ENCODE measurements at places on chromosomes 1 and 21. TPM values are rescaled to one million over a fixed set of nuclear protein-coding genes. Genes with fewer than 3 reads are reported as not detected.
A peak's percentile ranks its signal among the peaks of the same experiment; 100 is the strongest.

DNA sequence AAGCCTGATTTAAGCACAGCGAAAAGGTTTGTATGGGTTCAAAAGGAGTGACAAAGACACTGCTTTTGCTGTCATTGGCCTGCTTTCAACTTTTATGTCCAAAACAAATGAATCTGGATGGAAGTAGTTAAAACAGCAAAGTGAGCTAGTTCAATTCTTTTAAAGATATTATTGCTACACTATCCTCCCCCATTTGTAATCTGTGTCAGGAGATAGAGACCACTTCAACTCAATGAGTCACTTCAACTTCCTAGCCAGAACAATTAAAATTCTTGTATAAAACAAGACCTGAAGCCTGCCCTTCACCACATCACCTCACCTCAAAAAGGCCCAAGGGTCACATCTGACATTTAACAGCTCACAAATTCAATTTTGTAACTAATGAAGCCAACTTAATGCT, 364.1 kb upstream of the LYPLAL1 start:
- H3K4me1 ChIP-seq = no peaks in the 10 kb centered on the region
- H3K27me3 ChIP-seq = no peaks in the 10 kb centered on the region
- no peak overlapping the region for H3K27ac ChIP-seq

DNA sequence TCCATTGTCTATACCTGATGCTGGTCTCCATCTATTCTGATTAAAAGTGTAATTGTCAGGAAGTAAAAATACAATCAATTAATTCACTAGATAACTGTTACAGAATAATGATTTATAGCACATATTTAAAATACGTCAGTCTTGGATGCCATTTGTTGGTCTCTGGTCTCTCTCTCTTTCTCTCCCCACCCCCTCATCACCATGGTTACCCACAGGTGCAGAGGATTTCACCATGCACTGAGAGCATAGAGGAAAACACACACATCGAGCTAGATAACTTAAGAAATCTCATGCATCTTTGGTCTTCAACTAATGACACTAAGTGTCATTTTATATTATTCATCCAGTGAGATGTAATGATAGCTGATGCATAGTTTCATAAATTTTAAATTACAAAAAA, 33.4 kb downstream of the LRRC53 start:
- no peak overlapping the region for H3K27ac ChIP-seq
- H3K36me3 ChIP-seq = no peaks in the 10 kb centered on the region
- DNase-seq = no peak
- H3K4me3 ChIP-seq = no peak overlapping the region

DNA sequence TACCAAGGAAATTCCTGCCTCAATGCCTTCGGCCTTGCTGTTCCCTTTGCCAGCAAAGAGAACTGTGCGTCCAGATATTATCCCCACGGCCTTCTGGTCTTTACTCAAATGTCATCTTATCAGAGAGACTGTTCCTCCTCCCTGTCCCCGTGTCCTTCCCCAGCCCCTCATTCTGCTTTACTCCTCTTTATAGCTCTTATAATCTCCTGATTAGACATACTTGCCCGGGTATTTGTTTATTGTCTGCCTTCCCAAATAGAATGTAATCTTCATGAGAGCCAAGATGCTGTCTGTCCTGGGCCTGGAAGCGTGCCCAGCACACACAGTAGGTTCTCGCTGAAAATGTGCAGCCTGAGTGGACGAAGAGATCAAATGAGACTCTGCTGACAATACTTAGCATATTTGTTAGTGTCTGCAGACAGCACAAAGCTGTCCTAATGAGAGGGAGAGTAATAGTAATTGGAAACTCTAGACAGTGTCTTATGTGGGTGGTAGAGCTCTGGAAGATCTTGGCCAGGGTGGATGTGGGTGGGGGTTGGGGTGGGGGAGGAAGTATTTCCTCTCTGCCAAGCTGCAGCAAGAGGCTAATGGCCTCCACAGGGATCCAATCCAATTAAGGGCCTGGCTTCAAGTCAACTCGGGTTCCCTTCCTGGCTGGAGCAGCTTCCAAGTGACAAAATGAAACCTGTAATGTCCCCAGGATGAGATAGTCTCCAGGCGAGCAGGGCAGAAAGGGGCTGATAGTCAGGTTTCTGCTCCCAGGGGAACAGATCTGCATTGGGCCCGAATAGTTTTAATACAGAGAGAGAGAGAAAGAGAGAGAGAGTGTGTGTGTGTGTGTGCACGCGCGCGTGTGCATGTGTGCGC, 9.5 kb upstream of the CLIC4 start:
- H3K27me3 ChIP-seq = no peaks in the 10 kb centered on the region
- H3K36me3 ChIP-seq = no peaks in the 10 kb centered on the region
- no peak overlapping the region for H3K27ac ChIP-seq
- H3K4me3 ChIP-seq = no peak overlapping the region

GRCh38 chr1:64851664-64852063, 106.8 kb downstream of the RAVER2 start:
- H3K36me3 ChIP-seq = peaks cover 13% of the 10 kb centered on the region
- no peaks in the 10 kb centered on the region for H3K4me1 ChIP-seq
- no peak overlapping the region for H3K27ac ChIP-seq
- H3K4me3 ChIP-seq = no peak overlapping the region
- no peak for DNase-seq

- peak overlapping the region; percentile 86 for H3K27ac ChIP-seq
- H3K27me3 ChIP-seq = no peaks in the 10 kb centered on the region
- no peak for DNase-seq
- H3K4me1 ChIP-seq = peaks cover 36% of the 10 kb centered on the region
Observed at GRCh38 chr1:8078176-8078671, 52.1 kb upstream of the ERRFI1 start.

GRCh38 chr1:170097449-170097948, 23.0 kb upstream of the KIFAP3 start:
- no peak overlapping the region for H3K27ac ChIP-seq
- no peaks in the 10 kb centered on the region for H3K36me3 ChIP-seq
- DNase-seq = no peak
- no peaks in the 10 kb centered on the region for H3K27me3 ChIP-seq

DNA sequence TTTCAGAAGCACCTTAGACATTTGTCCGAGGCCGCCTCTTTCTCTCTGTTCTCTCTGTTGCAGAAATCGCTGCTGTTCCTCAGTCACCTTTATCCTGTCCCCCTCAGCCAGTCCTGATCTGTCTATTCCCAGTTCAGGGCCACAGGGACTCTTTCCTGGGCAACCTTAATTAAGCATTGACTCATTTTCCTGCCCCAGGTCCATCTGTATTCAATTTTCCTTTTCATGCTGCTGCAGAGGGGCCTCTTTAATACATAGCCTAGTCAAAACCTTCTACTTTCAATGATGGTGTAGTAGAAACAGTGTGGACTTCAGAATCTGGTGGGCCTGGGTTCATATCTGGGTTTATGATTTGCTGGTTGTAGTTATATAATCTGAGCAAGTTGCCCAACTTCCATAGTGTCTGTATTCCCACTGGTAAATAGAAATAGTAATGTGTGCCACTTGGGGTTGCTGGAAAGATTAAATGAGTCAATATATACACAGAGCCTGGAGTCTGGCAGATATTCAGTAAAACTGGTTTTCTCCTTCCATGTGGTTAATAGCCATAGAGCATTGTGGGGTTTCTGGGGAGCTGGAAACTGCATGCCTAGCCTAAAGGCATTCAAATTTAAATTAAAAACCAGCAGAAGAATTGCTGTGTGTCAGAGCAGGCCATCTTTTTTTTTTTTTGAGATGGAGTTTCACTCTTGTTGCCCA, 4.5 kb downstream of the TRAF5 start:
- H3K4me3 ChIP-seq = no peak overlapping the region
- H3K27ac ChIP-seq = no peak overlapping the region
- DNase-seq = no peak

The AGMAT gene
- 3.1 TPM for total RNA-seq

- H3K27me3 ChIP-seq = no peaks in the 10 kb centered on the region
- no peak overlapping the region for H3K27ac ChIP-seq
- H3K4me1 ChIP-seq = peaks cover 25% of the 10 kb centered on the region
- peaks cover 2% of the 10 kb centered on the region for H3K36me3 ChIP-seq
- no peak overlapping the region for H3K4me3 ChIP-seq
Observed at GRCh38 chr1:32112806-32113375, 5.0 kb downstream of the KPNA6 start.

DNA sequence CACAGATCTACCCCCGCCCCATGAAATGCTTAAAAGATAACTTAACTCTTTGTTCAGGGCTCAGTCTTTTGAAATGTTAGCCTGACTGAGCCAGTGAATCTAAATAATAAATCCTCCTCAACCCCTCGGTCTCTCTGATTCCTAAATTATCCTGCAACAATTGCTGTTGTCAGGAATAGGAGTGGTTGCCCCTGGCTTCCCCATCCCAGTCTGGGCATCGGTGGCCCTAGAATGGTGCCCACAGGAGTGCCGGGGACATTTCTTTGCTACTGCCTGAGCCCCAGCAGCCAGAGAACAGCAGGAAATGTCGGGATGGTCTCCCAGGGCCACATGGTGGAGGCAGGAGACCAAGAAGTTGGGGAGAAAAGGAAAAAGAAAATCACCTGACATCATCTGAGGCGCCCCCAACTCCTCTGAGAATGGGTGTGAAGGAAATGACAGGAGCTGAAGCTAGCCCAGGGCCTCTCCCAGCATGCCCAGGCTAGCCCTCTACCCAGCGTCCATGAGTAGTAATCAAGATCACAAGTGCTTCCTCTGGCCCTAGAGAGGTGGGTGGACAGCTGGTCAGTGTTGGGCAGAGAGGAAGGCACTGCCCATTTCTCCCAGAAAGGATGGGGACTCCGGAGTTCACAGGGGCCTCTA, 1.6 kb downstream of the PADI4 start:
- H3K27ac ChIP-seq = no peak overlapping the region
- peaks cover 12% of the 10 kb centered on the region for H3K27me3 ChIP-seq
- no peak overlapping the region for H3K4me3 ChIP-seq
- peaks cover under 1% of the 10 kb centered on the region for H3K4me1 ChIP-seq
- DNase-seq = no peak

The TRMT1L gene
- 23.4 TPM for total RNA-seq

The SYT6 gene
- 1.2 TPM for total RNA-seq

The TP73 gene
- 2.4 TPM for total RNA-seq

DNA sequence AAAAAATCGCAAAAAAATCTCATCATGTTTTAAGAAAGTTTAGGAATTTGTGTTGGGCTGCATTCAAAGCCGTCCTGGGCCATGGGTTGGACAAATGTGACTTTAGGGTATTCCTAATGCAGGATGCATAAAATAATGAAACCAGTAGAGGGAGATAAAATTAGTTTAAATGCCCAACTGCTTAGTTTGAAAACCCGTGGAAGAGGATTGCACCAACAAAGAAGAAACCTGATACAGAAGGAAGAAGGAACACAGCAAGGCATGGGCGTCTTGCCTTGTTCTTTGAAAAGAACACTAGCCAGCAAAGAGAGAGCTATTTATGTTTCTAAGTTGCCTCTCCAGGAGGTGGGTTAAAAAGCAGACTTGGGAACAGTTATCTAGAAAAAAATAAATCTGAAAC, 37.9 kb downstream of the WDR3 start:
- no peaks in the 10 kb centered on the region for H3K4me1 ChIP-seq
- no peak overlapping the region for H3K27ac ChIP-seq
- H3K36me3 ChIP-seq = no peaks in the 10 kb centered on the region
- no peak overlapping the region for H3K4me3 ChIP-seq
- no peak for DNase-seq

DNA sequence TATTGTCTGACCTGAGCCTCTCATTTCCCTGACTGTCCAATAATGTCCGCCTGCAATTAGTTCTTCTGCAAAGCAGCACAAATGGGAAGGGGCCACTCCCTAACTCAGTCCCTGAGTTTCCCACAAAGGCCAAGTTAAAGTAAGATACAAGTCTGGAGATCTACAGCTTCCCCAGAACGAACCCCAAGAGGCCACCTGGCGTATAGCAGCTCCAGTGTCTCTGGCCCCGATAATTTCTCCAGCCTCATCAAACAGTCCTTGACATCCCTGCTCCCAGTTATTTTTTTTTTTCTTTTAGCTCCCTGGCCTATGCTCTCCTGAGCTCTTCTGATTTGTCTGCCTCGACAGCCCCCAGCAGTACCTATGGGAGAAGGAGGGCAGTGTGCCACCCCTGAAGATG, 8.1 kb upstream of the ACKR1 start:
- no peak for DNase-seq
- H3K27ac ChIP-seq = no peak overlapping the region
- H3K36me3 ChIP-seq = no peaks in the 10 kb centered on the region
- peaks cover 4% of the 10 kb centered on the region for H3K4me1 ChIP-seq
- H3K27me3 ChIP-seq = no peaks in the 10 kb centered on the region

The PGLYRP3 gene
- not detected for total RNA-seq

DNA sequence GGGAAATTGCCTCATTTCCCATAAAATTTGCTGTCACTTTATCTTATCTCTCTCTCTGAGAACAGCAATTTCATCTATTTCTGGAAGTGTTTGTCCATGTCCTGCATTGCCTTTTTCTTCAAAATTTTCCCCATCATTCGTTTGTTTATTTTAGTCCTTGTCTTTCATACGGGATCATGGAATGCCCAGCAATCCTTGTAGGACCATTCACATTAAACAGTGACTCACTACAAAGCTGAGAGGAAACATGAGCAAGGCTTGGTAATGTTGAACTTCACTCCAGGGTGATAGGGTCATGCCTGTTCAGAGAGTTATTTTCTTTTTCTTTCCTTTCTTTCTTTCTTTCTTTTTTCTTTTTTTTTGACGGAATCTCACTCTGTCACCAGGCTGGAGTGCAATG, 32.2 kb upstream of the HNRNPU start:
- no peak for DNase-seq
- H3K4me3 ChIP-seq = no peak overlapping the region
- H3K36me3 ChIP-seq = no peaks in the 10 kb centered on the region
- no peaks in the 10 kb centered on the region for H3K27me3 ChIP-seq

GRCh38 chr1:107623431-107623830, 341.5 kb downstream of the VAV3 start:
- DNase-seq = no peak
- no peak overlapping the region for H3K4me3 ChIP-seq
- H3K27ac ChIP-seq = no peak overlapping the region
- H3K4me1 ChIP-seq = peaks cover 5% of the 10 kb centered on the region

The SMIM1 gene
- 12.0 TPM for total RNA-seq

GRCh38 chr1:198096390-198096789, 60.4 kb upstream of the NEK7 start:
- H3K27me3 ChIP-seq = no peaks in the 10 kb centered on the region
- no peaks in the 10 kb centered on the region for H3K36me3 ChIP-seq

The OR2T34 gene
- not detected for total RNA-seq

The GPR25 gene
- total RNA-seq = not detected

The S100A16 gene
- total RNA-seq = 50.2 TPM

The CDKN2C gene
- 0.33 TPM for total RNA-seq

Measured in progenitor cell of endocrine pancreas (in vitro differentiated cells).